ENCODE measurements at places on chromosomes 12 and 14. TPM values are rescaled to one million over a fixed set of nuclear protein-coding genes. Genes with fewer than 3 reads are reported as not detected.

GRCh38 chr14:87489196-87489819 lies 503.7 kb downstream of the GALC start:
- DNase-seq, result no peak

GRCh38 chr12:122519418-122519817 lies 7.3 kb downstream of the RSRC2 start:
- DNase-seq, result no peak

DNA sequence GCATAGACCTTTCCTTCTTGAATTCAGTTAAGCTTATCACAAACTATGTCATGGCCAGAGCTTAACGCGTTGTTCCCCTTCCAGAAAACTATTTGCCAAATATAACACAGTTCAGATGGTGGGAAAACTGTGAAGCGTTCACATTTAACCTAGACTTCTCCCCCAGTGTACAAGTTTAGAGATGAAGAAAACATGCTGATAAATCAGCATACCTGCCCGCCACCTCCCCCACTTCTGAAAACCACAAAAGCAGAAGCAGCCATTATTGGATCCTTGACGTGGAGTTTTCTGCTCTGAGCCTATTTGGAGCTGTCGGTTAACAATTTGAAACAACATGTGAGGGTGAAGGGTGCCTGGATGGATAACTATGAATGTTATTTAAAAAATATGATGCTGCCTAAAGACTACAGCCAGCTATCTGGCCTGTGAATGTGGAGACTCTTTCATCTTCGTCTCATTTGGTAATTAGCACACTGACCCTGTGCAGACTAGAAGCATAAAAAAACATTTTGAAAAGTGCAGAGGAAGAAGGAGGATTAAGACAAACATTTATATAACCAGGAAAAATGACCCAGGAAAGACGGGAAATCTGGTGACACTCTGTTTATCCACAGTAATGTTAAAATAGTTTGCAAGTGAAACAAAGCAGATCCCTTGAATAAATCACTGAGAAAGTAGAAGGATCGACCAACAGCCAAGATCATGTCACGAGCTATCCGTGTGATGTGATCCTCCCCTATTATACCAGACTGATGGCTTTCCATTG lies 408.2 kb downstream of the AEBP2 start:
- no peak for DNase-seq

DNA sequence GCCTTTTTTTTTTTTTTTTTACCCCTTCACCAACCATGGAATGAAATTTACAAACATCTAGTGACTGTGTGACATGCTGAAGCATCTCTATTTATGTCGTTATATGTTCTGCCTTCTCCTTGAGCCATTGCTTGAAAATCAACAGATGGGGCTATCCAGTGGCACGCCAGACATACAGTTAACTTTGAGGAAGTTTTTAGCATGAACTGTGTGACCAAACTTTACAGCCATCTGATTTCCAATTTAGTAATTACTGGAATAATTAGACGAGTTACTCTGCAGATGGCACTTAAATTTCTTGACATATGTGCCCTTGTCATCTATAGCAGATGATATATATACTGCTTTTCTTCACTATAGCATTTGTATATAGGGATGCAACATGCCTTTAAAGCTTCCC lies 192.1 kb downstream of the SNAPC1 start:
- DNase-seq, result no peak

GRCh38 chr12:7068240-7068993 lies 7.9 kb downstream of the C1S start:
- peak; percentile 61 for DNase-seq

DNA sequence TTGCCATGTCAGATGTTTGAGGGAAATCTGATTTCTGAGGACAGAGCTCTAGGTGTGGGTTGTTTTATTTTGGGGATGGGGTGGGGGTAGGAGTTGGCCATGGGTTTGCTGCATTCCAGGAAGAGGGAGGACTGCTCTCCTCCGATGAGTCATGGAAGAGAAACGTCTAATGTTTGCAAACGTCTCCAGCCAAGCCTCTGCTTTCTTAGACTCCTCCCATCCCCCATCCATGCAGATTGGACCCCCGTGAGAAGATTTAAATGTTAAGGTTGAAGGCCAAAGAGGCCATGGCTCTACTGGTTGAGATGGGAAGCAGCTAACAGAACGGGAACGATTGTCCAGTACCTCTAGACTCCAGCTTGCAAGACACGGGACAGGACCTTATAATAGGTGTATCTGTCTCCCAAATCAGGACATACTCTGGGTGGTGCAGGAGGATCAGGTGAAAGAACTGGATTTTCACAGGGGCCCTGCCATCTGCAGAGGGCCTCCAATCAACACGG lies 11.4 kb upstream of the ATP2A2 start:
- no peak for DNase-seq

GRCh38 chr12:32455607-32456071 lies 56.3 kb downstream of the FGD4 start:
- DNase-seq, result no peak

GRCh38 chr12:16163146-16163545 lies 114.3 kb downstream of the SLC15A5 start:
- DNase-seq, result no peak

GRCh38 chr12:77796775-77797174 lies 33.9 kb upstream of the NAV3 start:
- DNase-seq, result no peak

DNA sequence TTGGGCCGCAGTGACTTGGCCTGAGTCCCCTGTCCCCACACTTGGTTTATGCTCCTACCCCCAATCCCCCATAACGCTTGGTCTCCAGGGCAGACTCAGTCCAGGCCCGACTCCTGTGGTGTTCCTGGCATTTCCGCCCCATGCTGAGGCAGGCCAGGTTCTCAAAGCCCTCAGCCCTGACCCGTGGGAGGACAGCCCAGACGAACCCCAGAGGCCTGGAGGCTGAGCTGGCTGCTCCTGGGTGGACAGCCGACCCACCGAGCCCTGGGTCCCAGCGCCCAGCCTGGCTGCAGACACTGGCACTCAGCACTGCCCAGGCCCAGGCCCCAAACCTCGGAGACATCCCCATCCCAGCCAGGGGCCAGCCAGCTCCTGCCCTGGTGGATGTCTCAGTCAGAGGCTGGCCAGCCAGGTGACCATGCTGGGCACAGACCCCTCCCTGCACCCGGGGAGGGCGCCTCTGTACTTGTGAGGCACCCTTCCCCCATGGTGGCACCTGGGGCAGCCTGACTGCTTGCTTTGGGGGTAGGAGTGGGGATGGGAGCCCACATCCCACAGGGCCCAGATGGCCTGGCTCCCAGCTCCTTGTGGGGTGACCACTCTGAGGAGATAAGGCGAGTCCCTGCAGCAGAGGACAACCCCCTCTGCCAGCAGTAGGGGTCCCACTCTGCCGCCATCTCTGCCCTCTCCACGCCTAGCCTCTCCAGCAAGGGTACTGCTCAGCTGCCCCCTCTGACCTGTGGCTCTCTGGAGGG lies 1.4 kb downstream of the PLD4 start:
- no peak for DNase-seq

DNA sequence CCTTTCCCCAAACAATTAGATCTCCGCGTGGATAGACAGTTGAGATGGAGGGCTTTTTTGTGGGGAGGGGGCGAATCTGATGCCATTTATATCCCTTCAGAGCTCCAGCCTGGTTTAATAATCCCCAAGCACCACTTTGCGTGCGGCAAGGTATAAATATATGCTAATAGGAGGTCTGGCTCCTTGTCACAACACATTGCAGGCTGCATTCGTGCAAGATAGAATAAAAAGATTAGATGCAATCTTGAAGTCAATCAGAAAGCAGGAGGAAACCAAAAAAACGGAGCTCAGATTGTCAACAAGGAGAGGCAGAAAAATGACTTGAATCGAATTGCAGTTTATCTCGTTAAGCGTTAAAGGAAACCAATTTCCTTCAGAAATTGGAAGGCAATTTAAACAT lies 248.7 kb downstream of the SPTSSA start:
- DNase-seq, result no peak

- DNase-seq, result no peak
Measured at GRCh38 chr12:70756118-70756517, 118.9 kb upstream of the PTPRB start.

- DNase-seq, result no peak
Measured at GRCh38 chr12:68236421-68237059, 10.9 kb upstream of the IL26 start.

DNA sequence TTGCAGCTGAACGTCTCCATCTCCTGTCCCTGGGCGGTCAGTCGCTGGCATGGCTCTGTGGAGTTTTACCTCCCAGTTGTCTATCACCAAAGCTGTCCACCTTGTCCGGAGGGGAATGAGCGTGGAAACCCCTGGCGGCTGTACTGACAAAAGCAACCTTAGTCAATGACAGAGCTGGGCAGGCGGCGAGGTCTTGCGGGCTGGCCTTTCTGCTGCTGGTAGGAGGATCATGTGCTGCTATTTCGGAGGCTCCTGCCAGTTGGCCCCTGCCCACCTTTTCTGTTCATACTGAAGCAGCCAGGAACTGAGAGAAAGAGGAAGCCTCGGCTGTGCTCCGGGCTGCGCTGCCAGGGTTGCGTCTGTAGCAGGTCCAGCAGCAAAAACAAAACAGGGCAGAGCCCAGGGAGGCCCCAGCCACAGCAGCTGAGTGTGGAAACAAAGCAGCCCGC lies 57.7 kb downstream of the HMGA2 start:
- DNase-seq, result peak; percentile 92

Gene AKAP5
- total RNA-seq, result 0.16 TPM

Gene BCL2L14
- not detected for total RNA-seq

Gene STON2
- 12.0 TPM for total RNA-seq

Gene PLCZ1
- total RNA-seq, result not detected

Gene LTB4R2
- total RNA-seq, result 0.65 TPM

Gene FMNL3
- total RNA-seq, result 9.4 TPM

Gene MIP
- total RNA-seq, result not detected

Gene TESPA1
- 0.59 TPM for total RNA-seq

Gene HELB
- 0.81 TPM for total RNA-seq

Gene ATXN3
- total RNA-seq, result 14.6 TPM

Gene HNF1A
- total RNA-seq, result not detected

Gene PRPF39
- total RNA-seq, result 12.9 TPM

Gene DYNC1H1
- total RNA-seq, result 384 TPM
